ENCODE measurements at places on chromosomes 5 and 9.
A peak's percentile ranks its signal among the peaks of the same experiment; 100 is the strongest.

DNA sequence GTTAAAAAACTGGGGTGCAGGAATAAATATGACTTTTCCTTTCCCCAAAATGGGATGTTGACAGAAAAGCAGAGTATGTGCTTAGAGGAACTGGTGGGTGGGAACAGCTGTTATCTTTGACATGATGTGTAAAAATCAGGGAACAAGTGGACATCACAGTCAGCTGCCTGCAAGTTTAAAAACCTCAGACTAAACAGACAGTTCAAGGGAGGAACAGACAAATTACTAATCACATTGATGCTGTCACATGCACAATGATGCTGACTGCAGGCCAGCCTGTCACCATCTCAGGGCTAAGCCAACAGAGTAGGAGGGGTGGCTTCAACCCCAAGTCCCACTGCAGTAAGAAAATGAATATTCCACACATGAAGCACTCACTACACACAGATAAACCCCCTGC lies 38.2 kb upstream of the UBAP2 start:
- DNase-seq, result no peak

DNA sequence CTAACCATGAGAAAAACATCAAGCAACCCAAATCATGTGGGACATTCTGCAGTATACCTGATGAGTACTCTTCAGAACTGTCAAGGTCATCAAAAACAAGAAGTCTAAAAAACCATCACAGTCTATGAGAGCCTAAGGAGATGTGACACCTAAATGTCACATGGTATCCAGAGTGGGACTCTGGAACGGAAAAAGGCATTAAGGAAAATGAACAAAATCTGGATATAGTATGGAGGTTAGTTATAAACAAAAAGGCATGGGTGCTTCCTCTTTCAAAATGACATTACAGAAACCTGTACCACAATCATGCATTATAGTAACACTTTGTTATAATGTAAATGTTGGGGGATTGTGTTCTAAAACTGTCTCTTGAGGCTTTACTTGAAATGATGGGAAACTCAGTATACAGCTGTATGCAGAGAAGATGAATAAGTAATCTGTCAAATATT lies 47.4 kb downstream of the PRKACG start:
- no peak for DNase-seq

GRCh38 chr9:123321616-123322272 lies 34.3 kb upstream of the CRB2 start:
- DNase-seq, result no peak

- DNase-seq, result peak; percentile 82
Observed at GRCh38 chr5:174503461-174504265, 220.7 kb upstream of the MSX2 start.

- DNase-seq, result no peak
Observed at GRCh38 chr9:90044710-90045151, 439.9 kb downstream of the GADD45G start.

GRCh38 chr9:92974761-92975755 lies 27.7 kb downstream of the FGD3 start:
- DNase-seq, result no peak

GRCh38 chr9:75812141-75812540 lies 78.3 kb upstream of the PCSK5 start:
- DNase-seq, result no peak

GRCh38 chr5:54492178-54492577 lies 25.4 kb upstream of the SNX18 start:
- DNase-seq, result no peak

DNA sequence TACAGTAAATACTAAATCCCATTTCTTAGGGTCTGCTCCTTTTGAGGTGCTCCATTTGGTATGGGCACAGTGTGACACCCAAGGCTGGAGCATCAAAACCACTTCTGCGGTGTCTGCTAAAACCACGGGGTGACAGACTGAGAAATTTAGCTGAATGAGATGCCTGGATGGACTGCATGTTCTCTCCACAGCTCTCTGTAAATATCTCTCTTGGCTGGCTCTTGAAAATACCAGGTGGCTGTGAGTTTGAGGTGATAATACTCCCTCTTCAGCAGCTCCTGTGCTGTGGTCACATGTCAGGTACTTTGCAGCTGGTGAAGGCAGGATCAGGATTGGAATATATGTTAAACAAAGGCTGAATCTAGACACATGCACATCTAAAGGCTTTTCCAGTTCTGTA lies 93.7 kb upstream of the SIMC1 start:
- no peak for DNase-seq

DNA sequence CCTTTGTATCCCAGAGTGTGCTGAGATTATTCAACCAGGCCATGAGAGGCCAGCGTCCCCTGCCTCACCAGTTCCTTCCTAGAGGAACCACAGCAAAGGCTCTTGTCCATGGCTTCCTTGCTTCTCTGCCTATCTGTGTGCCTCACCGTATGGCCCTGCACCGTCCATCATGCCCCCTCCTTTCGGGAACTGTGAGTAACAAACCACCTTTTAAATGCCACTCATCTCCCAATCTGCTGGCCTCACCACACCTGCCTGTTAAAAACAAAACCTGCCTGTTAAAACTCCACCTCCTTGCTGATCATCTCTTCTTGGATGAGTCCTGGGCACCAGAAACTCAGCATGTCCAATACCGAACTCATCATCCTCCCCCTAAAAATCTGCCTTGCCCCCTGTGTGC lies 4.4 kb upstream of the OR2Y1 start:
- no peak for DNase-seq

All from Calu3 (cell line).